Activated CD4-positive, alpha-beta T cell treated with anti-CD3 and anti-CD28 coated beads for 48 hours (primary cell): ENCODE measurements at places on chromosomes 16 and 17.

- peak; percentile 90 for DNase-seq
These were observed 352 bp downstream of the MARF1 start for GRCh38 chr16:15642557-15643047.

DNA sequence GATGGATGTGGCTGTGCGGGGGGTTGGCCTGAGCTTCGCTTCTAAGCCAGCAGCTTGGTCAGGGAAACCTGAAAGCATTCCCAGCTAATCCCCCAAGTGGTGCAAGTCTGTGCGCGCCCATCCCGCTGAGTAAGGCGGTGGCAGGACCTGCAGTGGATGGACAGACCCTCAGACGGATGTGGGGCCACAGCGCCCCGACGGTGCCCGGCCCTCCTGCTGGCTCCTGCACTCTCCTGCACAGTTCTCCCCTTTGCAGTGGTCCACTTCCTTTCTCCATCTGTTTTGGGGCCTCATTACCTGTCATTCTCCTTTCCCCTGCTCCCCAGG, 2.3 kb downstream of the ATP2A1 start:
- DNase-seq: no peak

- DNase-seq: no peak
These were observed 262.3 kb downstream of the C16orf95 start for GRCh38 chr16:87054856-87055255.

GRCh38 chr17:71793518-71793917, 327.3 kb upstream of the SOX9 start:
- no peak for DNase-seq

GRCh38 chr17:81391936-81392908, 3.0 kb upstream of the BAHCC1 start:
- no peak for DNase-seq

DNA sequence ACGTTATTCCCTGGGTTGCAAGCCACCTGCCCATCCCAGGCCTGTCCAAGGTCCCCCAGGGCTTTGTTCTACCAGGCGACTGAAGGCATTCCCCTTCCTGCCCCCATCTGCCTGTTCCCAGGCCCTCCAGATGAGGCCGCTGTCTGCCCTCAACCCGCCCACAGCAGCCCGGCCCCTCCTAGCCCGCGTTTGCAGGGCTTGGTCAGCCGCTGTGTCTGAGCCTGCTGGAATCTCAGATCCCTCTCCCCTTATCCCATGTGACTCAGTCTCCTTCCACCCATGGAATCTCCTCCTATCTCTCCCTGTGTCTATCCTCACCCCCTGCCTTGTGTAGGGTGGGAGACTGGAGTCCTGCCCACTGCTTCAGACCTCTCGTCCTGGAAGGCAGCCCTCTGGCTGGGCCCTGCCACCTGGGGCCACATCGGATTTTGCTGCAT, 186.0 kb upstream of the TNRC6C start:
- peak; percentile 73 for DNase-seq

- peak; percentile 51 for DNase-seq
These were observed at the start of gene SDR42E2 for GRCh38 chr16:22161999-22162655. Gene SDR42E2, plus strand, starts transcription at chr16:22162506. Its CDS starts 3,077 bp downstream, at chr16:22165583.

GRCh38 chr17:77054936-77055335, 85.8 kb upstream of the SEC14L1 start:
- no peak for DNase-seq

DNA sequence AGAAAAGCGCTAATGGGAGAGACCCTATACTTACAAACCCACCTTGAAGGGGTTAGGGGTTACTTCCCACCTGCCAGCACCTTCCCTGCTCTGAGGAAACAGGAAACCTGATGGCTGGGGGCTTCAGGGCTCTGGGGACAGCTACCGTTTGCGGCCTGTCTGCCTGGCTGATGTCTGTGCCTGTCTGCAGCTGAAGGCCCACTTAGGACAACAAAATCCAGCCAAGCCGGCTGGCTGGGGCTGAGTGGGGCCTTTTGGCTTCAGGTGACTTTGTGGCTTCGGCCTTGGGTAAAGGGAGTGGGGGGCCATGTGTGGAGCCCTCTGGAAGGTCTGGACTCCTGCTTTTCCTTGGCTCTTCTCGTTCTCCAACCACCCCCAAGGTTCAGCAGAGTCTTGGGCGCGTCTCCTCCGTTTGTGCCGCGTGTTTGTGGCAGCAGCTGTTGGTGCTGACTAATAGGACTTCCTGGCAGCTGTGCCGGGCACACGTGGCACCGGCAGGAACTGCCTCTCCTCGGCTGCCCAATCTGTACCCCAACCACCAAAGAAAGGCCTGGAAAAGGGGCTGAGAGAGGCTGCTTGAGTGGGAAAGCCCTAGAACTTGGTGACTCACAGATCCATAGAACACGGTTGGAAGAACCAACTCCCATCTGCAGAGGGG, 186.7 kb downstream of the MSI2 start:
- peak; percentile 79 for DNase-seq

GRCh38 chr17:2385240-2386210, 15.3 kb downstream of the MNT start:
- no peak for DNase-seq

DNA sequence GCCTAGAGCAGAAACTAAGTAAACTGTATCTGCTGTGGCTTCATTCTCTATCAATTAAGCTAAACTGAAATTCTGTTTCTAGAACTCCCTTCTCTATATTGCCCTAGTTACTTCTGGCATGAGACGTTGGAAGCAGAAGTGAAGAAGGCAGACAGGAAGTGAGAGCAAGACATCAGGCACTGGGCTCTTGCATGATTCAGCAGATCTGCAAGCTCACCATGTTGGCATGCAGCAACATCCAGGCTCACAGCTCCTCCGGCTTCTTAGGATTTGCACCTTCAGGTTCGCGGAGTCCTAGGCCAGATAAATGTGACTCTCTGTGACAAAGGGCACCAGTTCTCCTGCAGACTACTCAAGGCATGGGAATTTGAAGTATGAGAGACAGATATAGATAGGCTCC, 148.3 kb downstream of the CDH8 start:
- DNase-seq: no peak

DNA sequence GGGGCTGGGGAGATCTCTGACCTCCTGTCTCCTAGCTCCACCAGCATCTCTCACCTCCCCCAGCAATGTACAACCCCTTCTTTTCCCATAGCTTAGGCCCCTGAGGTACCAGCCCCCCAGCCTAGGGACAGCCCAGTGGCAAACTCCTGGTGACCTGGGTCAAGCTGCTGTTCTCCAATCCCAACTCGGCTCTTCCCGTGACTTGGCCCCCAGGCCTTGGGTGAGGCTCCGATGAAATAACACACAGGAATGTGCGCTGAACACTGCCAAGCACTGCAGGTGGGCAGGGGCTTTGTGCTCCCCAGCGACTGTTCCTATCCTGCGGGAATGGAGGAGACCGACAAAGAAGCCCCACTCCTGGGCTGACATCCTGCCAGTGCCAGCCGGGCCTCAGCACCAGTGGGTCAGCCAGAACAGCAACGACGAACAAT, 63.7 kb upstream of the AMZ2 start:
- no peak for DNase-seq

GRCh38 chr17:28968914-28969295, 17.6 kb upstream of the PHF12 start:
- DNase-seq: no peak

DNA sequence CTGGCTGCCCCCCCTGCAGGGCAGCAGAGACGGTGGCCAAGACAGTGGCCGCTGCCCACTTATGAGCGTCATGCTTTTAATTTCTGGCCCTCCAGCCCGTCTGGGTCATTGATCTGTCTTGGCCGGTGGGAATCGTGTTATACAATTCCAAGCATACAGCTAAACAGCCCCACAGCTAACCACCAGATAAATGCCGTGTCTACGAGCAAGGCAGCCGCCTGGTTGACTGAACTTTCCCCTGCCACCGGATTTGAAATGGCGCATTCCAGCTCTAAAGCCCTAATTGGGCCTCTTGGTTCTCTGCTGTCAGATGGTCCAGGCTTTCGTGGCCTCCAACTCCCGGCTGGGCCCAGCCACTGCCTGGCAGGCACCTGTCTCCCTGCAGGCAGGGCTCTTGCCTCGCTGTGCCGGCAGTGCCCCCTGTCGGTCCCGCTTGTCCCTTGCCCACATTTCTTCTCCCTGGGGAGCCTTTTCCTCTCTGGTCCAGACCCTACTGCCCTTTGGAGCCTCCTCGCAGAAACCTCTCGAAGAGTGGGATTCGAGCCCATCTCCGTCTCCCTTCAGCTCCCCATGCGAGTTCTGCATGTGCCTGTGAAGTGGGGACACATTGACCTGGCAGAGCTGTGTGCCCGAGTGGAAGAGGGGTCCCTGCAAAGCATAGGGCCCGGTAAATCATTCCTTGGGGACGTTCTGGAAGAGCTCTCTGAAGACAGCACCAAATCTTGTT, 1.8 kb upstream of the RBFOX3 start:
- DNase-seq: peak; percentile 82

- peak; percentile 92 for DNase-seq
These were observed at the start of the genes MYO19 and PIGW for GRCh38 chr17:36534840-36535668. Gene MYO19, minus strand, starts transcription at chr17:36534868. Its CDS starts 2,330 bp downstream, at chr17:36532538. Gene PIGW, plus strand, starts transcription at chr17:36534987. Its CDS starts 2,115 bp downstream, at chr17:36537102.

DNA sequence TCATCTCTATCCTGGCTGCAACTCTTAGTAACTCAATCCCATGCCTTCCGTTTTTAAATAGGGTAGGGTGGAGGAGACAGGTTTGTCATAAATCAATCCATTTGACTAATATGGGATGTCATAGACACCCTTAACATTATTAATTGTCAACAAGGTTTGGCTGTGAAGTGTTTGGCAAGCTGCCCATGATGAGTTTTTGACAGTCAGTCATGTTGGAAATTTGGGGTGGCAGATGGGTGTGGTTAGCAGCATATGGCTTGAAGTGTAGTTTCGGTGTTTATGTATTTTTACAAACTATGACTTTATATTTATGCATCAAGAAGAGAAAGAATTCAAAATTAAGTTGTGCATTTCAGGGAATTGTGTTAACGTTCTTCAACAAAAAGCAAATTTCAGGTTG, 221.8 kb upstream of the CDH5 start:
- DNase-seq: no peak

GRCh38 chr17:7018331-7018964, 4.4 kb upstream of the BCL6B start:
- no peak for DNase-seq

GRCh38 chr16:89143911-89144675, 27.5 kb upstream of the CDH15 start:
- DNase-seq: no peak

DNA sequence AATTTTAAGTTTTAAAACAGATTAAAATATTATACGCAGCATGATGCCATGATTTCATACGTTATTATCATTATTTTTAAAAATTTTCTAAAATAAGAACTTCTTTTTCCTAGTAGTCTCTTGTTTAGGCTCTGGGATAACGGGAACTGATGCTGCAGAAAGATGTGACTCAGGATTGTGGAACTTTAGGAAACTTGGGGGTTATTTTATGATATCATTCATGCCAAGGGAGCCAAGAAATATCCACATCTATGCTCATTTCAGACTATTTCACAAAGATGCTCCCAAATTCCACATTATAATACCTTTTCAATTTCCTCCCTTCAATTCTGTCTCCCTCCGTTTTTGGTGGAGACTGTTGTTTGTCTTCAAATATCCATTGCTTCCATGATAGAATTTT, 236.4 kb downstream of the HS3ST3A1 start:
- DNase-seq: no peak

GRCh38 chr16:78607465-78607864, 508.0 kb downstream of the WWOX start:
- no peak for DNase-seq

DNA sequence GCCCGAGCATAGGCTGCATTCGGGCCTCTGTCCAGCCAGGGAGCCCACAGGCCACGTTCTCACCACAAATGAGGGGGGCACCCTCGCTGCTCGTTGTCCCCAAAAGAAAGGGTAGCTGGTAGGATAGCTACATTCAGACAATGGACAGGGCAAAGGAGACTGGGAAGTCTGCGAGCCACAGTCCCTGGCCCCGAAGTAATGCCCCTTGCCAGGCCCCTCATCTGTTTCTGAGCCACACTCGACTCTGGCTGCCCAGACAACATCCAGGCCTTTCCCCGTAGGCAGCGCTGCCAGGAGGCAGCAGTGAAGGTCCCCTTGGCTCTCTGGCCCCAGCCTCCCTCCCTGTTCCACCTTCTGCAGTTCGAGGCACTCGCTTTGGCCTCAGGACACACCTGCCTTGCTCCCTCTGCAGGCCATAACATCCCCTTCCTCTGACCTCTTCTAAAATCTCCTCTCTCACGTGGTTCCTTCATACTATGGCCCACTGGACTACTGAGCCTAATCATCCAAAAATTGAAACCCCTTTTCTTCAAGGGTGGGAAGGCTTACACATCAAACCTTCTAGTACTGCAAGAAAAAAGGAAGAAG, 12.2 kb downstream of the AIPL1 start:
- DNase-seq: no peak

DNA sequence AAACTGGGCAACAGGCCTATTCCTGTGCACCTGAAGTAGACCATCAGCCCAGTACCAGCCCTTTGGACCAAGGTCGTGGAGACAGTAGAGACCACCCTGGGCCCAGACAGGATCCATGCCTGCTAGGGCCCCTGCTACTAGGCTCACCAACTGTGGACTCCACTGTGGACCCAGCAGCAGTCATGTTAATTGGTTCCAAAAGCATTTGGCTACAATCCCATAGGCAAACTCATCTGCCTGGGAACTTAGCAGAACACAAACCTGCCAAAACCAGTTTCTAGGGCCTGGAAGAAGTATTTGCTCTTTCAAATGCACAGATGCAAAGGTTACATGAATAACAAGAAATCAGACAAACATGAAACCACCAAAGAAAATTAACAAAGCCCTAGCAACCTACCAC, 53.1 kb downstream of the ACSM2A start:
- no peak for DNase-seq

DNA sequence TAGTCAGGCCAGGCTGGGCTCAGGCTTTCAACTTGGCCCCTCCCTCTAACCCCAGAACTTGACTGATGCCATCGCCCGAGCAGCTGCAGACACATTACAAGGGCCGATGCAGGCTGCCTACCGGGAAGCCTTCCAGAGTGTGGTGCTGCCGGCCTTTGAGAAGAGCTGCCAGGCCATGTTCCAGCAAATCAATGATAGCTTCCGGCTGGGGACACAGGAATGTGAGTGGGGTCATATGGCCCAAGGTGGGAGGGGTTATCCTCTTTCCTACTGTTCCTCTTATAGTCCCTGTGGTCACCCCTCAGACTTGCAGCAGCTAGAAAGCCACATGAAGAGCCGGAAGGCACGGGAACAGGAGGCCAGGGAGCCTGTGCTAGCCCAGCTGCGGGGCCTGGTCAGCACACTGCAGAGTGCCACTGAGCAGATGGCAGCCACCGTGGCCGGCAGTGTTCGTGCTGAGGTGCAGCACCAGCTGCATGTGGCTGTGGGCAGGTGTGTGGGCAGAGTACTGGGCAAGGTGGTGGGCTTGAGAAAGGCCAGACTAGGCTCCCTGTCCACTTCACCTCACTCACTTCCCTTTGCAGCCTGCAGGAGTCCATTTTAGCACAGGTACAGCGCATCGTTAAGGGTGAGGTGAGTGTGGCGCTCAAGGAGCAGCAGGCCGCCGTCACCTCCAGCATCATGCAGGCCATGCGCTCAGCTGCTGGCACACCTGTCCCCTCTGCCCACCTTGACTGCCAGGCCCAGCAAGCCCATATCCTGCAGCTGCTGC, 2.1 kb upstream of the NRN1L start:
- DNase-seq: no peak

DNA sequence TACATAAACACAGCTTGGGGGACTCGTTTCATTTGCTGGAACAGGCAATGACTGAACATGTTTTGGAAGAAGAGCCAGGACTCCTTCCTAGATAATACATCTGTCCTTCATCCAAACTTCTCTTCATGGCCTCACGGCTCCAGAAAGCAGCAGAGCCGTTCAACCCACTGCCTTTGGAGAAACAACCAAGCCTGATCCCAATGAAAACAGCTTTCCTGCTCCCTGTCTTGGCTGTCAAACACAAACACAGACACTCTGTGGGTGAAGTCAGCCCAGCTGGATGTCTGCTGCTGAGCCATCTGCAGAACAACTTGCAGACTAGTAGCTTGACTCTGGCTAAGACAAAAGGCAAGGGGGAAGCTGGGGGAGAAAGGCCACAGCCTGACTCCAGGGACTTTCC, 345.1 kb upstream of the PSMD7 start:
- DNase-seq: no peak

- DNase-seq: no peak
These were observed 11.9 kb downstream of the RDM1 start for GRCh38 chr17:35918665-35919064.
